ENCODE measurements at places on chromosomes 1 and 21.

DNA sequence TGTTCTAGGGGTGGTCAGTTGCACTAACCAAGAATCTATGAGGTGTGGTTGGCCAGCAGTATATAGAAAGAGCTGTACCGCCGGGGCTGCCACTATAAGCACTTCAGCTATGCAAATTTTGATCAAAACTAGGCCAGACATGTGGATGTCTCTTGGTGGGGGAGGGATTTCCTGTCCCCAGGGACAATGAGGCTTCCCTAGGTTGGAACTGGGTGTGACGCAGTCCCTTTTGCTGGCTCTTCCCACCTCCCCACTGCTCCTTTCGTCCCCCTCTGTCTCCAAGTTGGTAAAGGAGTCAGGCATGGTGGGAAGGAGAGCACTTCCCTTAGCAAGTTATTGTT, 13.6 kb downstream of the SDCCAG8 start:
- DNase-seq, result no peak

DNA sequence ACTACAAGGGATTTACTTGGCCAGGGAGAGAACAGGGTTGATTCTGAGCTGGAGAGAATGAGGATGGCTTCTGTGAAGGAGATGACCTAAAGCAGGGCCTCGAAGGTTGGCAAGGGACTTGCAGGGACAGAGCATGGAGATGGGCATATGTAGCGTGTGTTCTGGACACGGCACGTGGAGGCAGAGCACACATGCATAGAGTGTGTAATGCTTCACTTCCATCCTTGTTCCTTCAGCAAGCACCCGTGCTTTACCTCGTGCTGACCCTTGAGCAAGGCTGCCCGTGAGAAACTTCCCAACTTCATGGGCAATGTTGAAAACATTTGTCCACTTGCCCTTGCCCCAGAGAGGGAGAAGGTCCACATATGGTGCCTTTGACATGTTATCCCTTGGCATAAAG, 33.1 kb downstream of the NFIA start:
- no peak for DNase-seq

- DNase-seq, result no peak
Measured at GRCh38 chr1:84770481-84770880, 80.2 kb upstream of the SSX2IP start.

GRCh38 chr1:52554756-52555155, 1.9 kb upstream of the TUT4 start:
- DNase-seq, result no peak

GRCh38 chr1:214102907-214103306, 115.1 kb downstream of the PROX1 start:
- DNase-seq, result no peak

- DNase-seq, result no peak
Measured at GRCh38 chr1:160578525-160579191, 638 bp downstream of the CD84 start.

GRCh38 chr1:27600498-27601175, 3.3 kb downstream of the AHDC1 start:
- no peak for DNase-seq

- no peak for DNase-seq
Measured at GRCh38 chr21:31545036-31545435, 114.5 kb upstream of the SOD1 start.

- DNase-seq, result no peak
Measured at GRCh38 chr1:208156310-208156709, 87.9 kb downstream of the PLXNA2 start.

GRCh38 chr1:117045644-117046043, 14.5 kb upstream of the TTF2 start:
- no peak for DNase-seq

DNA sequence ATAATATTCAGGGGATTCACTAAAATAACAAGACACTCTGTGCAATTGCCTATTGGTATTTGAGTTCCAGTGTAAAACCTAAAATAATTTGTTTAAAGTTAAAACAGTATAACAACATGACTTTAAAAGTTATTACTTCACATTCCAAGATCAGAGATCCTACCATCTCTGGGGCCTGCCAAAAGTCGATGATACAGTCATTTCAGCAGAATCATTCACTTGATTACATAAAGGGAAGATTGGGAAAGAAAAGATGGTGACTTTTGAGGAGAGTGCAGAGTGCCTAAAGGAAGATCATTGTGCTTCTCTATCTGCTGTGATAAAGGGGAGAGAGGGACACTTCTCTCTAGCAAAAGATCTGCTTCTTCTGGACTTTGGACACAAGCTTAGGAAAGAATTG, 784.4 kb upstream of the ADGRL4 start:
- DNase-seq, result no peak

DNA sequence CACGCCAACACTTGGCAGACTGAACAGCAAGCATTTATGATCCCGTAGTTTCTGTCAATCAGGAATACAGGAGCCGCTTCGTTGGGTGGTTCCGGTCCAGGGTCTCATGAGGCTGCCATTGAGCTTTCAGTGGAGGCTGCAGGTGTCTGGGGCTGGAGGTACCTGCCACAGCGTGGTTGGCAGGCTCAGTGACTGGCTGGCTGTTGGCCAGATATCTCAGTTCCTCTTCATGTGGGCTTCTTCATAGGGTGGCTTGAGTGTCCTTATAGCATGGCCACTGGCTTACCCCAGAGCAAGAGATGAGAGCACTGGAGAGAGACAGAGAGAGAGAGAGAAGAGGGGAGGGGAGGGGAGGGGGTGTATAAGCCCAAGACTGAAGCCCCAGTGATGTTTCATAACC, 29.3 kb downstream of the PIK3CD start:
- DNase-seq, result no peak

DNA sequence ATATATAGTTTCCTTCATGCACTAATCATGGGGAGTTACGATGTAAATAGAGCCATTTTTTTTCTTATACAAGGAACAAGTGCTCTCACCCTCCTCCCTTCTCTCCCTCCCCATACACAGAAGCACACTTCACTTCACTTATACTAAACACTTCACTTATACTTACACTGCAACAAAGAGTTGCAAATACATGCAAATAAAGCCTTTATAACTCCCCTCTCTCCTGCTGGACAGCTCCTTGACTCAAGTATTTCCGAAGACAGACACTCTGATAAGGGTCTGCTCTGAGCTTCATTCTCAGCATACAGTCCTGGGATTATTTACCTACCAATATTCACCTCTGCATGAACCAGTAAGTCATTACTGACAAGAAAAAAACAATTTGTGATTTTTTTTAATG, 35.6 kb upstream of the ERG start:
- DNase-seq, result no peak
